ENCODE measurements at places on chromosomes 11 and 22. TPM values are rescaled to one million over a fixed set of nuclear protein-coding genes. Genes with fewer than 3 reads are reported as not detected.

The PDE3B gene
- 0.34 TPM for total RNA-seq

The ABCG4 gene
- not detected for total RNA-seq

The MEI1 gene
- 6.7 TPM for total RNA-seq

The TRIM49 gene
- not detected for total RNA-seq

The FGF19 gene
- not detected for total RNA-seq

The CRYBA4 gene
- not detected for total RNA-seq

The PSMC3 gene
- total RNA-seq, result 110 TPM

The SLC22A12 gene
- not detected for total RNA-seq

The OR2AT4 gene
- total RNA-seq, result not detected

The C11orf68 gene
- 16.1 TPM for total RNA-seq

The SAAL1 gene
- 12.2 TPM for total RNA-seq

The RAPSN gene
- not detected for total RNA-seq

The DRD4 gene
- not detected for total RNA-seq

The SLC7A4 gene
- total RNA-seq, result 2.7 TPM

The CRYBB1 gene
- total RNA-seq, result not detected

The NUCB2 gene
- 93.5 TPM for total RNA-seq

The NAV2 gene
- total RNA-seq, result 10.7 TPM

The PELI3 gene
- 6.7 TPM for total RNA-seq

The SYCE3 gene
- total RNA-seq, result not detected

The ARHGAP42 gene
- 5.0 TPM for total RNA-seq

The PATE4 gene
- total RNA-seq, result not detected

The WNT7B gene
- total RNA-seq, result under 0.01 TPM
